ENCODE measurements at places on chromosomes 6 and 20. TPM values are rescaled to one million over a fixed set of nuclear protein-coding genes. Genes with fewer than 3 reads are reported as not detected.

Gene CST3
- 118 TPM for polyA plus RNA-seq

Gene TPX2
- 20.7 TPM for polyA plus RNA-seq

Gene ALDH5A1
- 8.2 TPM for polyA plus RNA-seq

Gene SRMS
- polyA plus RNA-seq = not detected

Gene SLCO4A1
- polyA plus RNA-seq = 0.26 TPM

Gene PI3
- polyA plus RNA-seq = not detected

Gene MUC22
- not detected for polyA plus RNA-seq

Gene PPIL4
- polyA plus RNA-seq = 26.8 TPM

Gene NPEPL1
- polyA plus RNA-seq = 42.6 TPM

Gene SNAP25
- 1.1 TPM for polyA plus RNA-seq

Gene WFDC12
- not detected for polyA plus RNA-seq

Gene RALGAPB
- polyA plus RNA-seq = 20.4 TPM

Gene METTL24
- 0.23 TPM for polyA plus RNA-seq

Gene BTNL2
- 0.28 TPM for polyA plus RNA-seq

Gene DEFB127
- not detected for polyA plus RNA-seq

Gene CCN6
- polyA plus RNA-seq = 0.28 TPM

Gene JPH2
- polyA plus RNA-seq = 127 TPM

Gene ANKRD66
- polyA plus RNA-seq = 0.61 TPM

Data from hindlimb muscle (tissue), 1 donor.